ENCODE measurements at places on chromosomes 1 and 21. TPM values are rescaled to one million over a fixed set of nuclear protein-coding genes. Genes with fewer than 3 reads are reported as not detected.

GRCh38 chr1:226736908-226737818 lies 1.9 kb downstream of the ITPKB start:
- DNase-seq, result no peak
- peak overlapping the region; percentile 86 for H3K27ac ChIP-seq
- H3K36me3 ChIP-seq, result no peaks in the 10 kb centered on the region
- peaks cover 8% of the 10 kb centered on the region for H3K4me1 ChIP-seq
- H3K4me3 ChIP-seq, result peak overlapping the region; percentile 89
- no peaks in the 10 kb centered on the region for H3K27me3 ChIP-seq

GRCh38 chr1:158191299-158191698 lies 10.6 kb downstream of the CD1D start:
- H3K4me3 ChIP-seq, result no peak overlapping the region
- no peak for DNase-seq
- no peak overlapping the region for H3K27ac ChIP-seq
- H3K36me3 ChIP-seq, result no peaks in the 10 kb centered on the region
- no peaks in the 10 kb centered on the region for H3K27me3 ChIP-seq

GRCh38 chr1:234114648-234115307 lies 210.3 kb downstream of the SLC35F3 start:
- H3K4me3 ChIP-seq, result no peak overlapping the region
- H3K4me1 ChIP-seq, result no peaks in the 10 kb centered on the region
- H3K27ac ChIP-seq, result no peak overlapping the region
- no peaks in the 10 kb centered on the region for H3K36me3 ChIP-seq
- DNase-seq, result peak; percentile 18

DNA sequence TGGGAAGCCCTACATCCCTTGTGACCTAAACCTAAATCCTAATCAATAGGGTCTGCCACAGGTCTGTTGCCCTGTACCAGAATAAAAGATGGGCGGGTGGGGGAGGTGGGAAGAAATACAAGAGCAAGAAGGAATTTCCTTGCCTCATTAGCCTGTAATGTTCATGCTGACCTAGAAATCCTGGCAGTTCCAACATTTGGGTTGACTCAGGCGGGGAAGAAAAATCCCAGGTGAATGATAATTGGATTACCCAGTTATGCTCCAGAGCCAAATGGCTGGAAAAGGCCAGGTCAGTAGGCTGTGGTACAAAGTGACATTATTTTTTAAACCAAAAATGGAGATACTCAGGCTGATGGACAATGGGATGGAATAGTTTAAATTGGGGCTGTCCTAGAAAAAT lies 27.3 kb upstream of the A3GALT2 start:
- no peaks in the 10 kb centered on the region for H3K27me3 ChIP-seq
- no peaks in the 10 kb centered on the region for H3K4me1 ChIP-seq
- peak overlapping the region; percentile 98 for H3K27ac ChIP-seq
- no peaks in the 10 kb centered on the region for H3K36me3 ChIP-seq
- peak overlapping the region; percentile 94 for H3K4me3 ChIP-seq
- DNase-seq, result no peak

DNA sequence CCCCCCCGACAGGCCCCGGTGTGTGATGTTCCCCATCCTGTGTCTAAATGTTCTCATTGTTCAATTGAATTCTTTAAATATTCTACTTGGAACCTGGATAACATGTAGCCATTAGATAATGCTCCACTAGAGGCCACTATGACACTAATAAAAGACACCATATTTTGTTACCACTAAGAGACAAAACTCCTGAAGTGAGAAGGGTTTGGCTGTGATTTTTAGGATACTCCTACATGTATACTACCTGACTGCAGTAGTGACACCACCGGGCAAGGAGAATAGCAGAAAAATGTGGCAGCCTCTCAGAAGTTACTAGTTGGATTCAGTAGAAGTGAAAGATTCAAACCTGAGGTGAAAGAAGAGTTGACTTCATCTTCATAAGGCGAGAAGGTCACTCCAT lies 36.0 kb downstream of the F5 start:
- H3K36me3 ChIP-seq, result no peaks in the 10 kb centered on the region
- no peak for DNase-seq
- H3K4me3 ChIP-seq, result no peak overlapping the region
- H3K27me3 ChIP-seq, result no peaks in the 10 kb centered on the region
- no peaks in the 10 kb centered on the region for H3K4me1 ChIP-seq

DNA sequence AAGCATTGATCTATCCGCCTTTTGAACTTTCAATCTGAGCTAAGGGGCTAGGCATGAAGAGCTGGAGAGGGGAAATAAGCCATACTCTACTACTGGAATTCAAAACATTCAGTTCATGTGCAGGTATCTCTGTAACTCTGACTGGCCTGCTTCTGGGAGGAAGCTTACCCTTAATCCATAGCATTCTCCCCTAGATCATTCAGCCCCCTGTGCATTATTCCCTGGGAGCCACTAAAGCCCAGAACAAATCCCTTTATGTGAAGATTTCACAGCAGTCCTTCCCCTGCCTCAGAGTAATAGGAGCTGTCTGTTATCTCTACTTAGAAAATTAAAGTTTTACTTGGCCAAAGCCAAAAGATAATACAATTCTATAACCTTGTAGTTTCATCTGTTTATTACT lies 300.7 kb downstream of the SEC16B start:
- H3K36me3 ChIP-seq, result no peaks in the 10 kb centered on the region
- no peaks in the 10 kb centered on the region for H3K27me3 ChIP-seq
- no peak overlapping the region for H3K4me3 ChIP-seq
- no peak overlapping the region for H3K27ac ChIP-seq

Gene OR6N1
- not detected for total RNA-seq

- no peaks in the 10 kb centered on the region for H3K4me1 ChIP-seq
- H3K36me3 ChIP-seq, result no peaks in the 10 kb centered on the region
- no peaks in the 10 kb centered on the region for H3K27me3 ChIP-seq
- no peak overlapping the region for H3K4me3 ChIP-seq
These were observed 256.8 kb upstream of the NCAM2 start for GRCh38 chr21:20741445-20741844.

- H3K36me3 ChIP-seq, result peaks cover 3% of the 10 kb centered on the region
- no peak overlapping the region for H3K4me3 ChIP-seq
- peaks cover 9% of the 10 kb centered on the region for H3K4me1 ChIP-seq
- H3K27ac ChIP-seq, result peak overlapping the region; percentile 25
These were observed 12.2 kb downstream of the SDCCAG8 start for GRCh38 chr1:243267914-243268653.

Gene TMOD4
- total RNA-seq, result 0.73 TPM

Gene RUNX1
- total RNA-seq, result 127 TPM

Gene LCE6A
- total RNA-seq, result not detected

GRCh38 chr21:32143241-32143939 lies 135.5 kb downstream of the MIS18A start:
- no peaks in the 10 kb centered on the region for H3K36me3 ChIP-seq
- H3K4me3 ChIP-seq, result no peak overlapping the region
- H3K27me3 ChIP-seq, result no peaks in the 10 kb centered on the region

DNA sequence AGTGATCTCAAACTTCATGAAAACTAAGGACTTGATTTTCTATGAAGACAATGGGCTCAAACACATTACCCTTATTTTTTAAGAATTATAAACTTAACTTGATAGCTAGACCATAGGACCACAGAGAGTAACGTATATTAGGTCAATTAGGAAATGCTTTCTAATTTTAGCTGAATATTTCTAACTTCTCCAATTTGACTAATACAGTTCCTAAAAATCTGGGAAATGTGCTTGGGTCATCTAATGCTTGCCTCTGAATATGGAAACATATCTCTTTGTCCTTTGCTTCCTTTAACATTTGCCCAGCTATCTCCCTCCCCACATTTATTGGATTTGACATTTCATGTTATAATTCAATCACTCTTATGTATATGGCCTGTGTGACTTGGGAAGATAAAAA lies 141.4 kb downstream of the LHX8 start:
- H3K36me3 ChIP-seq, result no peaks in the 10 kb centered on the region
- no peak overlapping the region for H3K4me3 ChIP-seq
- H3K4me1 ChIP-seq, result no peaks in the 10 kb centered on the region
- H3K27ac ChIP-seq, result no peak overlapping the region
- no peak for DNase-seq
- no peaks in the 10 kb centered on the region for H3K27me3 ChIP-seq

- no peaks in the 10 kb centered on the region for H3K36me3 ChIP-seq
- no peaks in the 10 kb centered on the region for H3K27me3 ChIP-seq
- DNase-seq, result no peak
- no peak overlapping the region for H3K27ac ChIP-seq
- no peaks in the 10 kb centered on the region for H3K4me1 ChIP-seq
These were observed 2.8 kb downstream of the PHTF1 start for GRCh38 chr1:113756461-113756860.

DNA sequence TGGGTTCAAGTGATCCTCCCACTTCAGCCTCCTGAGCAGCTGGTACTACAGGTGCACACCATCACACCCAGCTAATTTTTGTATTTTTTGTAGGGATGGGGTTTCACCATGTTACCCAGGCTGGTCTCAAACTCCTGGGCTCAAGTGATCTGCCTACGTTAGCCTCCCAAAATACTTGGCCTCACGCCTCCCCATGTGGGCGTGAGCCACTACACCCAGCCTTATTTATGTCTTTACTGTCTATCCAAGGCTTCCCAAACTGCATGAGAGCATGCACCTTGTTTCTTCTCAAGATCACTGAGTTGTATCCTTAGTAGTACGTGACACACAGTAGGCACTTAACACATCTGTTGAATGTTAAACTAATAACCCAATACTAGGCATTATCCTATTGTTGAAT lies 14.2 kb downstream of the WASF2 start:
- H3K27ac ChIP-seq, result peak overlapping the region; percentile 12
- no peaks in the 10 kb centered on the region for H3K4me1 ChIP-seq
- H3K4me3 ChIP-seq, result no peak overlapping the region

GRCh38 chr21:31398574-31398973 lies 54.5 kb upstream of the TIAM1 start:
- H3K36me3 ChIP-seq, result no peaks in the 10 kb centered on the region
- H3K4me3 ChIP-seq, result no peak overlapping the region
- H3K27ac ChIP-seq, result no peak overlapping the region
- H3K4me1 ChIP-seq, result no peaks in the 10 kb centered on the region

Gene SERTAD4
- 0.80 TPM for total RNA-seq

Gene NUDT4B
- total RNA-seq, result 7.9 TPM

DNA sequence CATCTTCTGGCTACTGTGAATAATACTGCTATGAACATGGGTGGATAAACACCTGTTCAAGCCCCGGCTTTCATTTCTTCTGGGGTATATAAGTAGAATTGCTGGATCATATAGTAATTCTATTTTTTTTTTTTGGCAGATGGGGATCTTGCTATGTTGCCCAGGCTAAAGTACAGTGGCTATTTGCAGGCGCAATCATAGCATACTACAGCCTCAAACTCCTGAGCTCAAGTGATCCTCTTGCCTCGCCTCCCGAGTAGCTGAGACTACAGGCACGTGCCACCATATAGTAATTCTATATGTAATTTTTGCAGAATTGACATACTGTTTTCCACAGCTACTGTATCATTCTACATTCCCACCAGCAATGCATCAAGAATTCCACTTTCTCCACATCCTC lies 27.8 kb downstream of the UBR4 start:
- H3K36me3 ChIP-seq, result peaks cover 17% of the 10 kb centered on the region
- H3K4me3 ChIP-seq, result no peak overlapping the region
- no peak for DNase-seq
- no peaks in the 10 kb centered on the region for H3K27me3 ChIP-seq
- H3K27ac ChIP-seq, result no peak overlapping the region

DNA sequence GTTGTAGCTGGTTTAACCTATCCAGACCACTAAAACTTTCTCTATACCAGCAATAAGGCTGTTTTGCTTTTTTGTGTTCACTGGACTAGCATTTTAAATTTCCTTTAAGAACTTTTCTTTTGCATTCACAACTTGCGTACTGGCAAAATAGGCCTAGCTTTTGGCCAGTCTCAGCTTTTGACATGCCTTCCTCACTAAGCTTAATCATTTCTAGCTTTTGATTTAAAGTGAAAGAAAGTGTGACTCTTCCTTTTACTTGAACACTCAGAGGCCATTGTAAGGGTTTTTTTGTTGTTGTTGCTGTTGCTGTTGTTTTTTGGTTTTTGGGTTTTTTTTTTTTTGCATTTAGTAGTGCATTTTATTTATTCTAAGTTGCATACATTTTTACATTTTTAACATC lies 15.2 kb downstream of the RPAP2 start:
- H3K4me3 ChIP-seq, result no peak overlapping the region
- H3K4me1 ChIP-seq, result no peaks in the 10 kb centered on the region
- no peak for DNase-seq
- H3K36me3 ChIP-seq, result no peaks in the 10 kb centered on the region
- no peak overlapping the region for H3K27ac ChIP-seq
- no peaks in the 10 kb centered on the region for H3K27me3 ChIP-seq

Gene LRRC39
- 1.9 TPM for total RNA-seq

DNA sequence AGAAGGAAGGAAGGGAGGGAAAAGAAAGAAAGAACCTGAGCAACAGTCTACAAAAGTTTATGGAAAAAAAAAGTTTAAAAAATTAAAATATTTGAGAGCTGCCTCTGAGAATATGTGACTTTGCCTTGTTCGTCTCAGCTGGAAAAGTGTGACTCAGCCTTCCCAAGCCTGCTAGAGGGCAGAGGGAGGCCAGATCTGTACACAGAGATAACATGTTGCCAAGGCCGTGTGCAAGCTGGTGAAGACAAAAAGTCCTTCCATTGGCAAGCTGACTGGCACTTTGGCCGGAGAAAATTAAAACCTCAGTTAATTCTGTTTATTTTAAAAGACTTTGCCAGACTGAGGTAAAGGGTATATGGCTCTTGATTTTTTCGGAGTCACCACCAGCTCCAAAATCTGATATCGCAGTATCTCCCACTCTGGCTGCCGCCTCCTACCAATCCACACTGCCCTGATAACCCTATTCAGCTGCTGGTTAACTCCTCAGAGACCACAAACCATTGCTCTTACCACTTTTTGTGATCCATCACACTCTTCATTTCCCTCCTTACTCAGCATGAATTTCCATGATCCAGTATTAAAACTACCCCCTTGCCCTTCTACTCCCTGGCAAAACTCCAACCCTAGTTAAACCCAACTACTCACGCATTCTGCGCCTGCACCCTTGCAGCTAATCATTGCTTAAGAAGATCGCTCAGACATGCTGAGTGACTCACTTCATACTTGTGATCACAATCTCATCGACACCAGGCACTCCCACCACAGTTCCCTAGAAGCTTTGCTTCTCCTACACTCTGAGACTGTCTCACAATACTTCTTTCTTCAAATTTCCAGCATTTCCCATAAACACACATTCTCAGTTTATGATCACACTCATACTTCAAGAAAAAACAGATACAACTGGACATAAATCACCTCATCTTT lies 5.7 kb upstream of the PPP1R15B start:
- peak overlapping the region; percentile 94 for H3K27ac ChIP-seq
- peak overlapping the region; percentile 37 for H3K4me3 ChIP-seq

Gene FMO5
- 22.0 TPM for total RNA-seq

- no peak for DNase-seq
- H3K4me3 ChIP-seq, result no peak overlapping the region
- peak overlapping the region; percentile 57 for H3K27ac ChIP-seq
- no peaks in the 10 kb centered on the region for H3K4me1 ChIP-seq
These were observed 32.1 kb downstream of the LRP8 start for GRCh38 chr1:53295726-53296116.

Gene TAF13
- total RNA-seq, result 36.4 TPM

Gene IGFN1
- 0.59 TPM for total RNA-seq

- no peaks in the 10 kb centered on the region for H3K4me1 ChIP-seq
These were observed 12.4 kb downstream of the RAB3B start for GRCh38 chr1:51978099-51978498.

Gene MTARC2
- total RNA-seq, result 18.4 TPM

Gene SPATA1
- total RNA-seq, result 1.0 TPM

Gene SEC16B
- 3.8 TPM for total RNA-seq
